ENCODE measurements at places on chromosomes 6 and 20. TPM values are rescaled to one million over a fixed set of nuclear protein-coding genes. Genes with fewer than 3 reads are reported as not detected.

Gene TRIM31
- total RNA-seq, result not detected

Gene EGFL8
- total RNA-seq, result 2.3 TPM

Gene SAPCD1
- total RNA-seq, result 0.67 TPM

Gene CDSN
- total RNA-seq, result not detected

Gene PDYN
- not detected for total RNA-seq

Gene CST2
- total RNA-seq, result not detected

Gene GPR6
- not detected for total RNA-seq

Measured in mammary microvascular endothelial cell (primary cell).